ENCODE measurements at places on chromosomes 3 and 15.
A peak's percentile ranks its signal among the peaks of the same experiment; 100 is the strongest.

- no peak for DNase-seq
Observed at GRCh38 chr3:45056608-45057301, 30.7 kb downstream of the CLEC3B start.

- no peak for DNase-seq
Observed at GRCh38 chr15:84034578-84035398, 200.8 kb upstream of the GOLGA6L4 start.

GRCh38 chr3:5055357-5056110 is 66.6 kb upstream of the ARL8B start:
- DNase-seq = no peak

GRCh38 chr3:195411836-195412235 is 31.0 kb downstream of the ACAP2 start:
- DNase-seq = no peak

DNA sequence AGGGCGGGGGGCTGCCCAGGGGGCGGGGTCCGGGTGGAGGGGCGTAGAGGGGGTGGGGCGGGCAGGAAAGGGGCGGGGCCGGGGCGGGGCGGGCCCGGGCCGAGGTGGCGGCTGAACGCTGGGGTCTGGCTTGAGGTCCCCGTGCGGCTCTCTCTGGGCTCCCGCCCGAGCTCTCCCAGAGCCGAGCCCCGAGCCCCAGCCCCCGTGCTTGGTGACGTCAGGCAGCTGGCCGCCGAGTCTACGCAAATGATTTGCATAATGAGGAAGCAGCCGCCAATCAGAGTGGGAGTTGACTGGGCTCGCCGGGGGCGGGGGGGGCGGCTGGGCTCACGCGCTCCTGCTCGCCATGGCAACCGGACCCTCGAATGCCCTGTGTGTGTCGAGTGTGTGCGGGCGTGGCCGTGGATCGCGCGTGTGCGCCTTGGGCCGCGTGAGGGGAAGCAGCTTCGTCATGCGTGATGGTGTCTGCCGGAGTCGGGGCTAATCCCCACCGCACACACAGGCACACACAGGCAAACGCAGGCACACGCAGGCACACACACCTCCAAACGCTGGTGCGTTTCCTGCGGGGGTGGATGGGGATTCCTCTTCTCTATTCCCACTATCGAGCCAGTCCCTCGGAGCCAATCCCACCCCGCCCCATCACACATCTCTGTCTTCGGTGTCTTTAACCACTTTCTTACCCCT is at the start of gene CELF6:
TSS of gene CELF6 (minus strand) at position 173 of the 687 bp plus-strand sequence. CDS start 283 bp downstream, outside the sequence.
- DNase-seq = peak; percentile 33

DNA sequence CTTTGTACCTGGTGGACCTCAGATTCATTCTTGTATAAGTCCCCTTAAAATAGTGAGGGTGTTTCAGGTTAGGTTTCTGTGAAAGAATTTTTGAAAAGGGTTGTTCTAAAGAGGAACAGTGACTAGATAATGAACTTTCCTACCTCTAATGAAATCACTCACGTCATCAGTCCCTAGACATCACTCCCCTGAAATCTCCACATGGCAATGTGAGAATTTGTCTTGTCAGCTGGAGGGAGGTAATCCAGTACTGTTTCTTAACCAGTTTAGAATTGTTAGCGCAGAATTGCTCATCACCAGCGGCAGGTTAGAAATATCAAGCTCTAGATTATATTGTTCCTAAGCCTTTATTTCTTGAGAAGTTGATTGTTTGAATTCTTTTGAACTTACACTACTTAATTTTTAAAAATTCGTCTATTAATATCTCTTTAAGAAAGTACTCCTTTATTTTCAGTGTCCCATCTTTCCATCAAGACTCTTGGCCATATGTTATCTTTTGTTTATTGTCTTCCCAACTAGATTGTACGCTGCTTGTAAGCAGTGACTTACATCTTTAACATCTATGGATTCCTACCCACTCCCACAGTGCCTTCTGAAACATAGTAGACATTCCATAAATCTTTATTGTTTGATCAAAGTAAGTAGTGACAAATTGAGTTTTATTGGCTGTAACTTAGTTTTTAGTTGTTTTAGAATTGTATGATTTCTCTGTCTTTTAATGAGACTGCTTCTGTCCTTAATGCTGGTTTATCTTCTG is 52.8 kb downstream of the RASA2 start:
- DNase-seq = no peak

- DNase-seq = no peak
Observed at GRCh38 chr15:64568765-64569164, 108.4 kb downstream of the ZNF609 start.

GRCh38 chr15:90857883-90858443 is 10.4 kb upstream of the FURIN start:
- no peak for DNase-seq

DNA sequence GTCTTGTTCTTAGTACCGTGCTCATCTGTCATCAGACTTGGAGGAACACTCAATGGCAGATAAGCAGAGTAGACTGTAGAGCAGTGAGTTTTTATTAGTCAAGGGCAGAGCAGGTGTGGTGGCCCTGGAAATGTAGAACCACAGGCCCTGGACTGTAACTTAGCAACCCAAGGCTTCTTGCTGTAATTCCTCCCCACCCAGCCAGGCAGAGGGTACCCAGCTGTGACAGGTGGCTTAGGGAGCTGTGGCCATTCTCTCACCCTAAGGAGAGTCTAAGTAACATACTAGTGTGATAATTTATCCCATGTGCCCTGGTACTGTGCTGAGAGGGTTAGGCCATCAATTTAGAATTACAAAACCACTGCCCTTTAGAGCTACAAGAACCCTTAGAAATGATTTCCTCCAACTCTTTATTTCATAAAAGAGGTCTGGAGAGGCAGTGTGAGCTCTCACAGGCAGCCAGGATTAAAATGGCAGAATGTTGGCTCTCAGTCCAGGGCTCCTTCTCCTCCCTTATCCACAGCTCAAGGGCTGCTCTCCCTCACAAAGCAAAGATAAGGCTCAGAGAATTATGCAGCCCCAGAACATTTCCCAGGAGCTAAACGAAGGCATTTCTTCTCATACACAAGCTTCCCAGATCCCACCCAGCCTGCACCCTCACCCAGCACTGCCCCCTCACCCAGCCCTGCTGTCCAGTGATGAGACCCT is 3.0 kb downstream of the POMGNT2 start:
- no peak for DNase-seq

- DNase-seq = no peak
Observed at GRCh38 chr3:98902351-98902740, 851 bp upstream of the DCBLD2 start.

GRCh38 chr15:74873756-74874424 is 725 bp upstream of the SCAMP2 start:
- DNase-seq = no peak

DNA sequence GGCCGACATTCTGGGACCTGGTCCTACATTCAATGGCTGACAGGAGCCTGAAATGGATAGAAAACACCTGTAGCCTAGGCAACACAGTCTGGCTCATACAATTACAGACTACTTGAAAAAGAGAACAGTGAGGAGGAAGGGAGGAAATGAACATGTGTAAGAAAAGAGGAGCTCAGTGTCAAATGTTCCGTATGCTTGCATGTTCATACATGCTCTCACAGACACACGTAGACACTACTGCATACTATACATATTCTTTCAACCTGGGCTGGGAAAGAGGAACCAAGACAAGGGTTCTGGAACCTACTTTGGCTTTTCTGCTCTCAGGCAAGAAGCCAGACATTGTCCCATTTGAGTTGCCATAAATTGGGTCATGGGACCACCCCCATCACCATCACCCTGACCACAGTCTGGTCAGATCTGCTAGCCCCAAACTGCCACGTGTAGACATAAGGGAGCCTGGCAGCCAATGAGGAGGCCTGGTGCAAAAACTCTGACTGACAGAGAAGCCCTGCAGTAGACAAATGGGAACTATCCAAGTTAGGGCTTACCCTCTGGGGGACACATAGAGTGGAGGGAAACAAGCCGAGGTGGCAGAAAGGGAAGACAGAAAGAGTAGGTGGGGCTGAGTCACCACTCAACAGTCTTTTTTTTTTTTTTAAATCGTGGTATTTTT is 310.0 kb downstream of the SHQ1 start:
- no peak for DNase-seq

GRCh38 chr3:31369637-31370379 is 162.9 kb upstream of the STT3B start:
- no peak for DNase-seq

GRCh38 chr15:80780416-80781221 is 1.4 kb downstream of the CEMIP start:
- DNase-seq = no peak

GRCh38 chr15:41523097-41523496 is 9.5 kb upstream of the LTK start:
- no peak for DNase-seq

- DNase-seq = no peak
Observed at GRCh38 chr15:57320631-57321220, 55.6 kb upstream of the CGNL1 start.

- DNase-seq = peak; percentile 21
Observed at GRCh38 chr3:192819001-192819569, 91.7 kb upstream of the FGF12 start.

DNA sequence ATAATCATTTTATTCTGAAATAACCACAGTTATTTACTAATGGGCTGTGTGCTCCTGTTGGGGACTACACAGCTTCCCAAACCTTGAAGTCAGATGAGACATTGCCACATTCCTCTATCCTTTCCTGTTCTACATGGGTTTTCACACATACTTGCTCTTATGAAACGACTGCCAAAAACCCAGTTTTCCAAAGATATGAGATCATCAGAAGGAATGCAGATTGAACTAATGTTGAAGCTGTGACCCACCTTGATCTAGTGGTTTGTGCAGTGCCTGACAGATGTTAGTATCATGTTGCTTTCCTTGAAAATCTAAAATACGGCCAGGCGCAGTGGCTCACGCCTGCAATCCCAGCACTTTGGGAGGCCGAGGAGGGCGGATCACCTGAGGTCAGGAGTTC is 144.6 kb downstream of the VGLL4 start:
- no peak for DNase-seq

DNA sequence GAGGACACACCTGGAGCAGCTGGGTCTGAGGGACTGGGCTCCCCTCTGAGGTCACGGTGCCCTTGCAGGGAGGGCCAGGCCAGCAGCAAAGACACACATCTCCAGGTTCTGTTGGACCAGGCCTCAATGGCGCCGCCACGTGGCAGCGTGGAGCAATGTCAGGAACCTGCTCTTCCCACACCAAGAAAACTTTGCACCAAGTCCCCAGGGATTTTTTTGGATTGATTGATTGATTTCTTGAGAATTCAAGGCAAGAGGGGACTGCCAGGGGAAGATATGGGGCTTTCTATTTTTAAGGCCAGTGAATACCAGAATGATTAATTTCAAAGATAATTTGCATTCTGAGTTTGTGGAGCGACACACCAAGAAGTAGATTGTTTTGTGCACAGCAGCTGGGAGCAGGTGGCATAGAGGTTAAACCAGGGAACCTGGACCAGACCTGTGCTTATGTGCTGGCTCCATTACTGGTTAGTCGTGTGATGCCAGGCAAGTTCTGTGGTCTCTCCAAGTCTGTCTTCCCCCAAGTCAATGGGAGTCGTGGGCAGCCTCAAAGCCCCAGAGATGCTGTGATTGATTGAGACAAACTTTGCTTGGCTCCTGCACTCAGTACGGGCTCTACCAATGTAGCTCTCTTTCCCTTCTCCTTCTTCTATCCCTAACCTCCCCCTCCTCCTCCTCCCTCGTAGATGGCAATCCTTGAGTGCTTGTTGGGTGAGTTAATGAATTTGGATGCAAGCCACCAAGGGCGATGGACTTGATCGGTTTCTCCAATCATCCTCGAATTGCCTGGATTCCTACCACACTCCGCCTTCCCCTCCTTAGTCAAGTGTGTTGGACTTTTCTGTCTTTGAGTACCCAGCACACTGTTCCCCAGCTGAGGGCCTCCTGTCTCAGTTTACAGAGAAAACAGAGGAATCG is 96.2 kb upstream of the TRPM1 start:
- peak; percentile 20 for DNase-seq

- no peak for DNase-seq
Observed at GRCh38 chr3:7798276-7798675, 703.3 kb upstream of the LMCD1 start.

DNA sequence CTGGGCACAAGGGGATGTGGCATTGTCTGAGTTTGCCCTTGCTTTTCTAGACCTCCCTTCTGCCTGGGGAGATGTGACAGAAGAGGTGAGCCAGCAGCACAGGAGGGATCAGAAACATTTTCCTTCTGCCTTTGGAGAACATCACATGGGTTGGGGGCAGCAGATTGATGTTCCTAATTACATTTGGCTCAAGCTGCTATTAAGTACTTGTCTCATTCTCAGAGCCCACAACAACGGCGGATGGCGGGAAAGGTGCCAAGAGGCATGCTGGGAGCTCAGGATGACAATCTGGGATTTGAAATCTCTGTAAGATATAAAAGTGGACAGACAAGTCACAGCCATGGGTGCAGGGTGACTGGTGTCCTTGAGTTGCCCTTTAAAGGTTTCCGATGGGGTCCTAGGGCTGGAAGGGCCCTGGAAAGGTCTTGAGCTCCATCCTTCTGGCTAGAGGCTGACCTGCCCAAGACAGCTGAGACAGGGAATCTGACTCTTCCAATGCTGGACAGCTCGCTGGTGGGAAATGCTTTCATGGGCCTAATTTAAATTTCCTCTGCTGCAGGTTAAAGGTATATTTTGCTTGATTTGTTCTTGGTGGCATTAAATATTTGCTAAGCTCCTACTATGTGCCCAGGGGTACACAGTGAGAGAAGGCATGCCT is 2.4 kb upstream of the CORO2B start:
- DNase-seq = no peak

DNA sequence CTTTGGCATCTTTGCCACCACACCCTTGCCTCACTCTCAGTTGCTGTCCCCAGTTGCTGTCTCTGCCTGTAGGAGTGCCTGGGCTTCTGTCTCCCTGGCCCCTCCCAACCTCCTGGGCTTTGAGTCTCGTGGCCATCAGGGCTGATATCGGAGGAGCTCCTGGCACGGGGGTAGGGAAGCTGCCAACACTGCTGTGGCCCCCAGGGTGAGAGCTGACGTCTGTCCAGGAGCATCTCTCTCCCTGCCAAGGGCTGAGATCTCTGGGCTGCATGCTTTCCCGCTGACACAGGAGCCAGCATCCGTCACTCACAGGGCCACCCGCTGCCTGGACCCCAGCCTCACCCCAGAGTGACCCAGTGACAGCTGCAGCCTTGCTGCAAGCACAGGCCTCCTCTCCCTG is 47.4 kb downstream of the EXOG start:
- DNase-seq = no peak

DNA sequence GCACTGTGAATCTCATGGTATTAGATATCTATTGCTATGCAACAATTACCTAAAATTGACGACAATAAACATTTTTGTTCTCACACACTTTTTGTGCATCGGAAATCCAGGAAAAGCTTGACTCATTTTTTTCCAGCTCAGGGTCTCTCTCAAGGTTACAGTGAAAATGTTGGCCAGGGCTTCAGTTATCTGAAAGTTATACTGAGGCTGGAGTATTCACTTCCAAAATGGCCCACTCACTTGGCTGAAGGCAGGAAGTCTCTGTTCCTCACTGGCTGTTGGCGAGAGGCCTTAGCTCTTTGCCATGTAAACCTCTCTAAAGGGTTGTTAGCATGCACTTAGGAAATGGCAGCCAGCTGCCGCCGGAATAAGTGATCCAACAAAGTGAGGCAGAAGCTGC is 41.4 kb downstream of the OSTN start:
- no peak for DNase-seq
